ENCODE measurements at places on chromosomes 11 and 22.

- no peak for DNase-seq
Observed at GRCh38 chr22:17137170-17137569, 16.0 kb upstream of the TMEM121B start.

DNA sequence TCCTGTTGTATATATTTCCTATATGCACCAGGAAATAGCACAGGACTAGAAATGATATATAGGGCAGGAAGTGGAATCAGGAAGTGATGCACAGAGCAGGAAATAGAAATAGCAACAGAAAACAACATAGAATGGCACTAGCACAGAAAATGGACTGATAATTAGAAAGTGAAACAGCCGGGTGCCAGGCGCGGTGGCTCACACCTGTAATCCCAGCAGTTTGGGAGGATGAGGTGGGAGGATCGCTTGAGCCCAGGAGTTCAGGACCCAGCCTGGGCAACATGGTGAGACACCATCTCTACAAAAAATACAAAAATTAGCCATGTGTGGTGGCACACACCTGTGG, 10.0 kb upstream of the RELT start:
- no peak for DNase-seq

DNA sequence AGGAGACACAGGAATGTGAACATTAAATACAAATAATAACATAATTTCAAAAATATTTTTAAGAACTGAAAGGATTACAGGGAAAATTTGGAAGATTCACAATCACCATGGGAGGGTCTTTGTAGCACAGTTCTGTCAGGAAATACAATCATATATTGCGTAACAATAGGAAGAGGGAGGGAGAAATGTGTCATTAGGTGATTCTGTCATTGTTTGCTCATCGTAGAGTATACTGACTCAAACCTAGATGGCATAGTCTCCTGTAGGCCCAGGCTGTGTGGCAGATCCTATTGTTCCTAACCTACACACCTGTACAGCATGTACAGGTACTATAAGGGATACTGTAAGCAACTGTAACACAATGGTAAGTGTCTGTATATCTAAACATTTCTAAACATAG, 330.4 kb downstream of the BRD1 start:
- no peak for DNase-seq

DNA sequence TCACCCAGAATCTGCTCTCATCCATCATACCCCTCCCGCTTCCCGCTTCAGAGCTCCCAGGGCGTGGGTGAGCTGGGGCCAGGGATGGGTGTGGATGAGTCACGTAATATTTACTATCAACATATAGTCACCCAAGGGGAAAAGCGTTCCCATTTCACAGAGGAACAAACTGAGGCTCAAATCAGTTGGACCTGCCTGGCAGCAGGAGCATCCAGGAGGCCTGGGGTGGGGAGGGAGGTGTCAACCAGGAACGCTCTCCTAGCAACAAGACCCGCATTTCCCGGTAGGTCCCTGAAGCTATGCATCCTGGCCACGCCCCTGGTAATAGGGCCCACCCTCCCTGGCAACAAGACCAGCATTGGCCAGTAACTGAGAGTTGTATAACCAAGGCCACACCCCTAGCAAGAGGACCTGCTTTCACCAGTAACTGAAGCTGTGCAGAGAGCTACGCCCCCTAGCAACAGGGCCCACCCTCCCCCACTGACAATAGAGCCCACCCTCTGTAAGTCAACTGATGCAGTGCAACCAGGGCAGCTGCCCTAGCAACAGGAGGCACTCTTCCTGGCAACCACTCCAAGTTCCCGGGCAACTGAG, 32.7 kb upstream of the TXNRD2 start:
- DNase-seq = peak; percentile 63

- no peak for DNase-seq
Observed at GRCh38 chr11:86625981-86626380, 46.4 kb downstream of the ME3 start.

DNA sequence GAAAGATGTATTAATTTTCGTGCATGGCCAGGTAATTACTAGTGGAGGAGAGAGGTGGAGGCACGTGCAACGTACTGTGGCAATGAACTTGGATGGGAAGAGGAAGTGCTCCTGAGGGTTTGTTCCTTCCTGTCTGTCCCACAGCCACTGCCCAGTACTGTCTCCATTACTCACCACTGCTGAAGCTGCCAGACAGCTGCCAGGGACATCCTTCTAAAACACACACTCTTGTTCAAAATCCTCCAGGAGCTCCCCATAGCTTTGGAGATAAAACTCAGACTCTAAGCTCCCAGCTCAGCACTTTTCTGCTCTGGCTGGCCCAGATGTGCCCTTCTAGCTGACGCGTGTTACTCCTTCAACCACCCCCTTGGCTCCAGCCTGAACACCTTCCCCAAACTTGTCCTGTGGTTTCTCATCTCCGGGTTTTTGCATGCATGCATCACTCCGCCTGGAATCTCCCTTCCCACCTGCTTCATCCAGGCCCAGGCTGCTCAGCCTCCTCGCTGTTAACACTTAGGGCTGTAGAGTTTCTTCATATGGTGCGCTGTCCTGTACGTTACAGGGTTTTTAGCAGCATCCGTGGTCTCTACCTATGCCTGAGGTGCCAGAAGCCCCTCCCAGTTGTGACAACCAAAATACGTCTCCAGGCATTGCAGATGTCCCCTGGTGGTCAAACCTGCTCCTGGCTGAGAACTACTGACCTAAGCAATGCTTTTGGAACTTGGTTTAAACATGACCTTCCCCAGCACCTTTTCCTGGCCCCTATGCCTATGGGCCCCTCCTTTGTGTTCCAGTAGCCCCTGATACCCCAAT, 69.5 kb downstream of the C11orf91 start:
- no peak for DNase-seq

- no peak for DNase-seq
Observed at GRCh38 chr11:27837895-27838563, 137.8 kb upstream of the BDNF start.
